CD4-positive, alpha-beta T cell treated with Interleukin-6 at 100 ng/mL for 8 hours (primary cell): ENCODE measurements at places on chromosomes 7 and 10.

- no peak for DNase-seq
These were observed 28.4 kb upstream of the SORCS3 start for GRCh38 chr10:104612571-104613205.

DNA sequence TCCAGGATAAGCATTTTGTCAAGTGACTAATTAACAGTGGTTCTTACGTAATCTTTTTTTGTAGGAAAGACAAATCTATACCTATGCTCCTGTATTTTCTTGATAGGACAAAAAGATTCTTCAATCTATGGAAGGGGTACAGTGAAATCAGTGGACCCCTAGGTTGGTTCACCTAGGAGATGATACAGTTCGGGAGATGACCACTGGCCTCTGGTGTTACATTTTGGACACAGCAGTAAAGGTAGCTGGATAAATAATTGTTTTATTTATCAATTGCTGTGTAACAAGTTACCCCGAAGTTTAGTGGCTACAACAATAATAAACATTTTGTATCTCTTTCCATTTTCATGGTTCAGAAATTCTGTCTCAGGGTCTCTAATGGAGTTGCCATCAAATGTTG is 288.2 kb upstream of the MAGI2 start:
- no peak for DNase-seq

DNA sequence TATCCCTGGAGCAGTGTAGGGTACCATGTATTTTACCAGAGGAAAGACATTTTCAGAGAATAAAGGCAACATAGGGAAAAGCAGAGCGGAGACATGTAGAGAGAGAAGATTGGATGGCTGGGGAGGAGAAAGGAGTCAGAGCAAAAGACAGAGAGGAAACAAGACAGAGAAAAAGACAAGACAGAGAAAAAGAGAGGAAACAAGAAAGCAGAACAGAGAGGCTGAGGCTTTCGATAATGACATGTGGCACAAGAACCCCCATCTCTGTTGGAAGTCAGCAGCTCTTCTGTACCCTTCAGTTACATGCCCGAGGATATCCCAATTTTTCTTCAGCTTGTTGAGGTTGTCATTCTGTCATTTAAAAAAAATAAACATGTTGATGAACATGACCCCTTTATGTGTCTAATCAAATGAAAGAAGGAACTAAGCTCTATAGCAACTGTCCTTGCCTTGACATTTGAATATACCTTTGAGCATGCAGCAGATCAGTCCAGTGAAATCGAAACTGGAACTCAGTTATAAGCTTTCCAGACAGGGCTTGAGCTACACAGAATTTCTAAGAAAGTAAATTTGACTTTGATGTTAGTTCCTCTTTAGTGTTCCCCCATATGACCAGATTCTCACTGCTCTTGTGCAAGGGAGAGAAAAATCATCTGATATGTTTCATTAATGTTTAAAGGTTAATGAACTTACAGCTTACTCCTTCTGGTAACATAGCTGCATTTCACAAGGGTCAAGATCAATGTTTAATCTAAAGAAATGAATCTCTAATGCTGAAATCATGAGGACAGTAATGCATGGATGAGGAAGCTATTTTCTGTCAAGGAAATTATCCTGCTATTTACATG is 75.1 kb upstream of the SP4 start:
- peak; percentile 49 for DNase-seq

- DNase-seq = no peak
These were observed 663 bp downstream of the HERPUD2 start for GRCh38 chr7:35694161-35694783.

DNA sequence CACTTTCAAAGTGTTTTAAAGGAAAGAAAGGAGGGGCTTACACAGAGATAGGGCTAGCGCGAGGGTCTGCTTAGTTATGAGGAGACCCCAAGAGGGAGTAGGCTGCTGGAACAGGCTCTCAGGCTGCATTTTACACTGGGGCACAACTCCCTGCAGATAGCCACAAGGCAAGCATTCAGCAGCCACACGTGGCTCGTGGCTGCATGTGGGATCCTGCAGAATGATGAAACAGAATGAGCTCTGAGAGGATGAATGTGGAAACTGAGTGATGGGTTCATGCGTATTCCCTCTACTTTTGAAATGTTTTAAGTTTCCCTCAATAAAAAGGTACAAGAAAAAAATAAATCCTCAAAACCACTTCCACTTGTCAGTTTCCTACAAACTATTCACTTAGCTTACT is 37.0 kb downstream of the PIP4K2A start:
- DNase-seq = no peak

DNA sequence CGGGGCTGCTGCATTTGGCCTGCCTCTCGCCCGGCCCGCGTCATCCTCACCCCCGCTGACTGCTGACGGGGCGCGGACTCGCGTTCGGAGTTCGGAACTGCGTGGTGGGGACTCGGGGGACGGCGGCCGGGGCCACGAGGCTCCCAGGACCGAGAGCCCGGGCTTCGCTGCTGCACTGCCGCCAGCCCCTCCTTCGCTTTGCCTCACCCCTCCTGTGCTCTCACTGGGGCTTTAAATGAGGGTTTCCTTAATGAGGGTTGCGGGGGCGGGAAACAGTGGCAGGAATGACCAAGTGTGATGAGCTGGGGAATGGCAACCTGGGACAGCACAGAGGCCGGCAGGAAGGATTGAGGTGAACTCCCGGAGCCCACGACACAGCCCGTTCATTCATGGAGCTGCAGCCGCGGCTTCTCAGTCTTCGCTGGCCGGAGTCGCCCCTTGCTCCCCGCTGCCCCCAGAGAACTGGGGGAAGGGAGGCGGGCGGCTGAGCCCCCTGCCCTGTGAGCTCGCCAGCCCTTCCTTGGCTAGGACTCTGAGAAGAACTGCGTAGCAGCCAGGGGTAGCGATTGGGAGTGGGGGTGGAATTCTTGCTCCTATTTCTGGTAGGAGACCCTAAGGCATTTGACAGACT is 1.5 kb upstream of the LRRC4 start:
- no peak for DNase-seq

DNA sequence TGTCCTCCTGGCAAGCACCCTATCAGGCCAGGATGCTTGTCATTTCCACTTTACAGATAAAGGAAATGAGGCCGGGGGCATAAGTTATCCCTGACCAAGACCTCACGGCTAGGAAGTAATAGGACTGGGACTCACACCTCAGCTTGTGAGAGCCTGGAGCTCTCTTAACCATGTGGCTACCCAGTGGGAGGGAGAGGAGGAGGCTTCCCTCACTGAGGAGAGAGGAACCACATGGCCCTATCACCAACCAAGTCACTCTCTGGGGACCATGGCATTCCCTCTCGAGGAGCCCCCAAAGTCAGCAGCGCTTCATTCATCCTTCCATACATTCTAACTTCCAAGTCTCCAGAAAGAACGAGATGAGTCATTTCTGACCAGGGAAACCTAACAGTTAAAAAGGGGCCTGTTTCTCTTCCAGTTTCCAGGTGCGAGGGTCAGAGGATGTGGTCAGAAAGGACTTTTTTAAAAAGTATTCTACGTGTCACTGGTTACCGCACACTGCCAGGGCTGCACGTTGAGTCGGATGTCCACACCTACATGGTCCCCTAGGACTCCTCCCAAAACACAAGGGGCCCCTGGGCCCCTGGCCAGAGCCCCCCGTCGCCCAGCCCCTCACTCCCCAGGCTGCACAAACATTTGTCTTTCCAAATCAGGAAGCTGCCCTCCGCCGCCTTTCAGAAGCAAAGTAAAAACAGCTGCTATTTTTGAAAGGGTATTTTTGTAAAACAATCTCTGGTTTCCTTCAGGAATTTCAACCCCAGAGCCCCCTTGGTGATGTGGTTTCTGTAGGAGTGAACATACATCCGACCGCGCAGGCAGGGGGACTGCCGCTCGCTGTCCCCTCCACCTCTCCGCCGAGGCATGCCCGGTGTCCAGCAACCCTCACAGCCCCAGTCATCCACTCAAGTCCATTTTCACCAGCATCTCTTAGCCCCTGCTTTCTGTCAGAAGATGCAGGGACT is 128.2 kb upstream of the CHST15 start:
- DNase-seq = no peak

- DNase-seq = no peak
These were observed 109.6 kb upstream of the FAM20C start for GRCh38 chr7:82757-83155.

- no peak for DNase-seq
These were observed 73.4 kb downstream of the TCERG1L start for GRCh38 chr10:131237991-131238651.

DNA sequence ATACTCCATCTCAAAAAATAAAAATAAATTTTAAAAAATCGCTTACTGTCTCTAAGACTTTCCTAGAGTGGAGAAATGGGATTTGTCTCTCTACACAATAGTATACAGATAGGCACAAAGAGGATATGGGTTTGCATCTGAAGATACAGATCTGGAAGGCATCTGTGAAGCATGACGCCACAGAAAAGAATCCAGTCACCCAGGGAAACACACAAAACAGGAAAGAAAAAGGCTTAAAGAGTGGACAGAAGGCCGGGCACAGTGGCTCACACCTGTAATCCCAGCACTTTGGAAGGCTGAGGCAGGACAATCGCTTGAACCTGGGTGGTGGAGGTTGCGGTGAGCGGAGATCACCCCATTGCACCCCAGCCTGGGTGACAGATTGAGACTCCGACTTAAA is 61.3 kb downstream of the SKIDA1 start:
- DNase-seq = no peak
